ENCODE measurements at places on chromosomes 12 and 14.

- DNase-seq, result no peak
Observed at GRCh38 chr12:41288142-41288811, 100.2 kb downstream of the PDZRN4 start.

DNA sequence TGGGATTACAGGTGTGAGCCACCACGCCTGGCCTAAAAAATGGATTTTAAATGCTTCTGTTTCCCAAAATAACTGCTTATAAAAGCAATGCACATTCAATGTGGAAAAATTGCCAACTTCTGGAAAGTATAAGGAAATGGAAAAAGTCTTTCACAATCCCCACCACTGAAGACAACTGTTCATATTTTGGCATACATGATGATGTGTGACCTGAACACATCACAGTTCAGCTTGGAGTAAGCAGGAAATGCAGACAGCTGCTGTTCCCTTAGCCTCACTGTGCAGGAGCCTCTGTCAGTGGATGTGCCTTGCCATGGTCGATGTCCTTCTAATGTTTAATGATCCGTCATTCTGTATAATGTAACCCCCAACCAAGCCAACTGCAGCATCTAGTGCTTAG, 5.2 kb downstream of the MTERF2 start:
- DNase-seq, result no peak

GRCh38 chr12:54378796-54379397, 5.6 kb downstream of the ZNF385A start:
- DNase-seq, result peak; percentile 20

DNA sequence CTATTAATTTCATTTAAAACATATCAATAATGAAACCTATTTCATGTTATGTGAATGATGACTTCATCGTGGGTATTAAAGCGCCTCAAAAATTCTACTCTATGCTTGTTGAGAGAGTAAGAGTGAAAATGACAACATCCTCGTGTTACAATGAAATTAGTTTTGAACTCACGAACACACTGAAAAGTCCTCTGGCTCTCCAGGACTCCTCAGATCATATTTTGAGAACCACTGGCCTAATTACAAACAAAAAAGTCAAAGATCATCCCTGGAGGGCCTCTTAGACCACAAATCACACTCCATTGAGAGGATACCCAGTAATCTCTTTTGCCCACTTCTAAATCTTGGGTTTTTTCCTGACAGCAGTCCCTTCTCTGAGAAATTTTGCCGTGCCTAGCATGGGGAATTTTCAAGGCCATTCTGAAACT, 19.1 kb downstream of the DAAM1 start:
- no peak for DNase-seq

DNA sequence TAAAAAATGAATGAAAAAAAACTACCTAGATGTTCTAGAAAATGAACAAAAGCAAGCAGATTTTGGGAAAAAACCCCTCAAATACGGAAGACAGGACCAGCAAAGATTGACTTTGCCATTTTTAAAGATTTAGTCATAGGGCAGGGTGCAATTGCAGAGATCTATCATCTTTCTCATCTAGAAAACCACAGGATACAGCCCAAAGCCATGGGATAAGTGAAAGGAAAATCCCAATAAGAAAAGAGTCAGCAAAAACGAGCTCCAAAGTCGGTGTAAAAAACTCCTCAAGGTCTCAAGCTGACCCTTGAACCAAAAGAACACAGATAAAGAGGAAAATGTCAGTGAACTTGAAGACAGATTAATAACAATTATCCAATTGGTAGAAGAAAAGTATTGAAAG, 28.0 kb downstream of the CEP290 start:
- DNase-seq, result no peak

DNA sequence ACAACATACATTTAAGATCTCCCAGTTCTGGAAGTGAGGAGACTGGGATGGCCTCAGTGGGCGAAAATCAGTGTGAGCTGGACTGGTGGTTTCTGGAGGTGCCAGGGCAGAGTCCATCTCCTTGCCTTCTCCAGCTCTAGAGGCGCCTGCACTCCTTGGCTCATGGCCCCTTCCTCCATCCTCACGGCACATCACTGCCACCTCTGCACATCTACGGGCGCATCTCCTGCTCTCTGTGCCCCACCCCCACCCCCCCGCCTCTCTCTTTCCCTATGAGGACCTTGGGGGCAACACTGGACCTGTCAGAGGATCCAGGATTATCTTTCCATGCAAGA, 62.8 kb upstream of the DIO3 start:
- DNase-seq, result no peak

DNA sequence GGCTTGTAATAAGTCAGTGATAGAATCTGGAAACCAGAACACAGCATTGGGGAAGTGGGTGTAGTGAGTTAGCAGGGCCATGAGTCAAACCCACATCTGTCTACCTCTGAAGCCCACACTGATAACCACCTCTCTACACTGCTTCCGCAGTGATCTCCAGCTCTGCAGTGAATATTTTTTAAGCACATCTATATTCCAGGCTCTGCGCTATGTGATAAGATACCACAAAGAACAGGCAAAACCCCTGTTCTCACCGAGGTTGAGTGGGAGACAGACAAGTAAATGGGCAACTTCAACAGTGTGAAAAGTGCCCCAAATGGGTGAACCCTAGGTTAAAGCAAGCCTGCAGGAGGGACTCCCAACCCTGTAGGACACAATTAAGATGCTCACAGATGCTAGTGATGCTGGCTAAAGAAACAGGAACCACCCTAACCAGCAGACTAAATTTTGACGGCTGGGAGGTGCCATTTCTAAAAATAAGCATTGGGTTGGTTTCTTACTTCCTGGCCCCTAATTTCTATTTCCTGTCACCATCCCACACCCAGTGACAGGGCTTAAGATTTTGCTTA, 375.0 kb downstream of the DPF3 start:
- no peak for DNase-seq

DNA sequence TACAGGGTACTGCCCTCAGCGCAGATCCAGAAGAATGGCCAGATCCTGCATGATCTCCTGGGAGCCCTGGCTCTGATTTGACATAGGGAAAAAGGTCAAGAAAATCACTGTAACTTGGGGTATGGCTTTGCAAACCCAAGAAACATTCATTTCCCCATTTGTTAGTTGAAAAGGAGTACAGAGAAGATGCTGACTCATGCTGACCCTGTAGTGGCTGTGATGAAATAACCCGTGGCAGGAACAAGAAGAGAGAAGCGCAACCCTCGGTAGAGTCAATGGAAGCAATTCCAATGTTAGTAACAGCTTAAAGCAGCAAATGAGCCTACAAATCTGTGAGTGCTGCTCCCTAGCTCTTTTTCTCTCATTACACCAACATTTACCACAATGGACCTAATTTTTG, 281.6 kb upstream of the NPAS3 start:
- DNase-seq, result peak; percentile 3

GRCh38 chr14:22471545-22472121, 117.4 kb downstream of the DAD1 start:
- no peak for DNase-seq

DNA sequence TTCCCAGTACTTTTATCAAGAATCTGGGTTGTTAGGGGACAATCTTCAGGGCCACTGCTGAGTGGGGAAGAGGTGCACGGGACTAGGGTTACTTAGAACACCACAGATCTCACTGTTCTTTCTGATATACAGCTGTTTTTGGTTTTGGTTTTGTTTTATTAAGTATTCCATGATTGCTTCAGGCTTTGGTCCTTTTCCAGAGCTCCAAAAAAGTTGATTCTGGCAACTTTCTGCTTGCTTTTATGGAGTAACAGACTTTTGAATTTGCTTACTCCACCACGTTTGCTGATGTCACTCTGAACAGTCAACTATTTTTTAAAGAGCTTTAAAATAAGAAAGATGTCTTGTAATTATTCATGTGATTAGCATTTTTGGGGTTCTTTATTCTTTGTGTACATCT, 368.1 kb upstream of the FOXG1 start:
- DNase-seq, result no peak

DNA sequence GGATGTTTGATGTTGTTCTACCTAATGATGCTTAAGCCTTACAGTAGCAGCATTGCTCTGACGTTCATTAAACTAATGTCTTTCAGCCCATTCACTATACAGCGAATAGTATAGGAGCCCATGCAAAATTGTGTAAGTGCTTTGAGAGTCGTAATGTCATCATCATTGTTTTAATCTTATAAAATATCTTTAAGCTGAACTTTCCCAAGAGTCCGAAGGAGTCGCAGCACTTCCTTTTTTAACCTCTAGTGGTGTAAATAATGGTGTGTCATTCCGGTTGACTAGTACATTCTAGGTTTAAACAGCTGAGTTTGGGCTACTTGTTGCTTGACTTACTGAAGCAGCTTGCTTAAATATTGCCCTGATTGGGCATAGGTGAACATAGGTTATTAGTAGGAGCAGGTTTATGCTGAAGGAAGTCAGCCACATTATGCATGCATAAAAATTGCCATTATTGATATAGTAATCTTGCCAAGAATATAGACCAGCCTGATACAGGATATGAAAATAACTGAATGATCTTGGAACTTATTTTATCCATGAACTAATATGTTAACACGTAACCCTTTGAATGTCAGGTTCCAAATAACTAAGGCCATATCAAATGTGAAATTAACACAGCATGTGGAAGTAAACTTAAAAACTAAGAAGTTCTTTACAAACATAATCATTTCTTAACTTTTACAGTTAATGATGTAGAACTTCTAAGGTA, 2.6 kb downstream of the WNK1 start:
- DNase-seq, result no peak

DNA sequence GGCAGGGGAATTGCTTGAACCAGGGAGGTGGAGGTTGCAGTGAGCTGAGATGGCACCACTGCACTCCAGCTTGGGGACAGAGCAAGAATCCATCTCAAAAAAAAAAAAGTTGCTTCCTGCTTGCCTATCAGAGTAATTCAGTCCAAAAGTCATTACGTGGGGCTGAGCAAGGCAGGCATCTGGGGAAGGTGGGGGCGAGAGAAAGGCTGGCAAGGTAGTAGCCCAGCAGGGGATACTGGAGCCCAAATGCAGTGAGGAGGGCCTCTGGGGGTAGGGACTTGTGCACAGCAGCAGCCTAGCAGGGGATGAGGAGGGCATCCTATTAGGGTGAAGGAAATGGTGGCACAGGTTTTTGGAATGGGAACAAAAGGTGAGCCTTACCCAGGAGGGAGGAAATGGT, 7.1 kb downstream of the ETFRF1 start:
- DNase-seq, result no peak

- DNase-seq, result no peak
Observed at GRCh38 chr12:15180325-15180724, 40.9 kb downstream of the RERG start.

DNA sequence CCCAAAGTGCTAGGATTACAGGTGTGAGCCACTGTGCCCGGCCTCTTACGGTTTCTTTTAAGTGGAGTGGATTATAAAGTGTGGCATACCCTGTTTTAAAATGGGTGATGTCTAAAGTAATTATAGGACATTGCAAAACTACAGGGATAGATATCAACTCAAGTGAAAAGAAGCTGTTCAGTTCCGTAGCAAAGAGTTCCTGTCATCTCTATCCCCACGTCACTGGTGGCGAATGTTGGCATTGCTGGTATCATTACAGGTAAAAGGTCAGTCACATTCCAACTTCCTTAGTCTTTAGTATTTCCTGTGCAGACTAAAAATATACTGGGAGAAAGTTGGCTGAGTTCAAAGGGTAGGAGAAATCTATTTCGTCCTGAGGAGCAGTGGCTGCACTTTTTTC, 95.6 kb upstream of the SLC38A2 start:
- no peak for DNase-seq

GRCh38 chr12:112238441-112238840, 113.1 kb downstream of the TRAFD1 start:
- DNase-seq, result no peak

DNA sequence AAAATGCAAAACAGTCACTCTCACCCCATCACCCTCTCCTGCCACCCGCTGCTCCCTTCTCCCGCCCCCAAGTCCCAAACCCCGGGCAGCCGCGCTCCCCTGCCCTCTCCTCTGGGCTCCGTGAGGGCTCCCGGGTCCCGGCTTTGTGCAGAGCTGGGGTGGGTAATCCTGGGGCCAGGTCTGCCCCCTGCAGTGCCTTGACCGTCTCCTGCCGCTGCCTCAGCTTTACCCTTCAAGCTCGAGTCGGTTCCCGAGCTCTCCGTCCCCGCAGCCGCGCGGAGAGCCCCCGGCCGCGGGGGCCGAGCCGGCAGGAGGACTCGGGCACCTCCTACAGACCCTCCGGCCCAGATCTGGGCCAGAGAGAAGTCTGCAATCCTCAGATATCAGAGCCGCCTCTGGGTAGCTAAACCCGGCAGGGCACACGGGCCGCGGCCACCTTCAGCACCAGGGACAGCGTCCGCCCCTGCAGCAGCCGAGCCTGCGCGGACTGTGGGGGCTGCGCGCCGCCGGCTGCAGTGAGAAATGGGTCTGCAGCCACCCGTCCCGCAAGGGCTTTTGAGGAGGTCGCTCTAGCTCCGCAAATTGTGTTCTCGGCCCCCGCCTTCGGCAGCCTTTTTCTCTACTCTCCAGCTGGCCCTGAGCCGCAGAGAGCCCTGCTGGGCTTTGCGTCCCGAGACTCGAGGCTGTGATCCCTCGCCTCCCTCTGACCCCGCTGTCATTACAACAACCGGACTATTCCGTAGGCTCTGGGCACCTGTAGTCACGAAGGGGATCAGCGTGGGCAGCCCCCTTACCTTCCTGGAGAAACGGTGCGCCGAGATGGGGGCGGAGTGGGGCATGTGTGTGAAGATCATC, 1.2 kb downstream of the PRMT8 start:
- DNase-seq, result peak; percentile 26

DNA sequence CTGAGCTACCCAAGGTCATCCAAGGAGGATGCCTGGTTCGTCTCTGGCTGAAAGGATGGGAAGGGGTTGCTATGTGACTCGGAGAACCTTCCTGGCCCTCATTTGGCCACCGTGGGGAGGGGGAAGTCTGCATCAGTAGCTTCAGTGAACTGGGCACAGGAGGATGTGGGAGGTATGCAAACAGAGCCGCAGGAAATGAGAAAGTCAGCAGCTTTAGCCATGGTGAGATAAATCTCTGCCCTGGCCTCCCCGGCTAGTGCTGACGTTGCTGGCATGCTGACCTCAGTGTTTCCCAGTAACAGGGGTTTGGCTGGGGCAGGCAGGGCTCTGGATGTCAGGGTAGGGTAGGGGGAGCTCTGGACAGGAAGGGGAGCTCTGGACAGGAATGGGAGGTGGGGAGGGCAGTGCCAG, 2.3 kb upstream of the CEBPE start:
- DNase-seq, result no peak

GRCh38 chr14:63759456-63759855, 31.6 kb upstream of the SGPP1 start:
- no peak for DNase-seq

DNA sequence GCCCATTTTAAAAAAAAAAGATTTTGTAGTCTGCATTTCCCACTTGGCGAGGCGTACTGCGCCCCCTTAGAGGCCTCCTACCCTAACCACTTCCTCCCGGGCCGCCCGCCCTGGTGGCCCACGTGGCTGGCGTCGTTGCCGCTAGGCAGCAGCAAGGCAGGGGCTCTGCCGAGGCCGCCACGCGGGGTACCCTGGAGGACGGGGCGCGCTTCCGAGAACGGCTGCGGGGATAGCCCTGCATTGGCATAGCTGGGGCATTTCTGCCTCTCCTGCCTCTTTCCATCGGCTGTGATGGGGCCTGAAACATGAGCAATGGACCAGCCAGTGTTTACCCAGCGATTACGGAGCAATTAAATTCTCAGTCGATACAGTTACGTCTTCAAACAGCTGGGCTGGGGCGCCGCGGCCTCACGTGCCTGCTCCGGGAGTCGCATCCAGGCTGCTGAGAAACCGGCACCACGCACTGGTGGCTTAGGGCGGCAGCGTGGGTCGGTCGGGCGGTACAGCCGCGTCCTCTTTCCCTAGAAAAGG, 38.0 kb downstream of the IQSEC3 start:
- no peak for DNase-seq

GRCh38 chr14:92014040-92014439, 25.8 kb downstream of the TRIP11 start:
- no peak for DNase-seq

- DNase-seq, result no peak
Observed at GRCh38 chr12:110010853-110011723, 11.9 kb downstream of the ANKRD13A start.
